Mesothelial cell of epicardium (in vitro differentiated cells): ENCODE measurements at places on chromosomes 16 and 17. TPM values are rescaled to one million over a fixed set of nuclear protein-coding genes. Genes with fewer than 3 reads are reported as not detected.

OR3A3 gene
- total RNA-seq: not detected in 3 replicates

DNA sequence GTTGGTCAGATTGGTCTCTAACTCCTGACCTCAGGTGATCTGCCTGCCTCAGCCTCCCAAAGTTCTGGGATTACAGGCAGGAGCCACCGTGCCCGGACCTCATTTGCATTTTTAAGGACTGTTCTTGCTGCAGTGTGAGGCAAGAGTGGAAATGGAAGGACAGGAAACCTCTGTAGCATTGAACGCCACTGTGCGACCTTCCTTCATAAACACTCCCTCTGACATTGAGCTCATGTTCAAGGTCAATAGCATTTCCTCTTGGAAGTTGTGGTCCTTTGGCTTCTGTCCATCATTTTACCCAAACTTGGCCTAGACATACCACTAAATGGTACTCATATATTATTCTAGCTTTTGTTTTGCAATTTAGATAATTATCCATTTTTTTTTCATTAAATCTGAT is 32.8 kb upstream of the ABCA8 start:
- H3K27ac ChIP-seq: no peak overlapping the region
- no peak overlapping the region for H3K4me3 ChIP-seq
- no peaks in the 10 kb centered on the region for H3K4me1 ChIP-seq
- no peak for DNase-seq
- no peaks in the 10 kb centered on the region for H3K36me3 ChIP-seq

DNA sequence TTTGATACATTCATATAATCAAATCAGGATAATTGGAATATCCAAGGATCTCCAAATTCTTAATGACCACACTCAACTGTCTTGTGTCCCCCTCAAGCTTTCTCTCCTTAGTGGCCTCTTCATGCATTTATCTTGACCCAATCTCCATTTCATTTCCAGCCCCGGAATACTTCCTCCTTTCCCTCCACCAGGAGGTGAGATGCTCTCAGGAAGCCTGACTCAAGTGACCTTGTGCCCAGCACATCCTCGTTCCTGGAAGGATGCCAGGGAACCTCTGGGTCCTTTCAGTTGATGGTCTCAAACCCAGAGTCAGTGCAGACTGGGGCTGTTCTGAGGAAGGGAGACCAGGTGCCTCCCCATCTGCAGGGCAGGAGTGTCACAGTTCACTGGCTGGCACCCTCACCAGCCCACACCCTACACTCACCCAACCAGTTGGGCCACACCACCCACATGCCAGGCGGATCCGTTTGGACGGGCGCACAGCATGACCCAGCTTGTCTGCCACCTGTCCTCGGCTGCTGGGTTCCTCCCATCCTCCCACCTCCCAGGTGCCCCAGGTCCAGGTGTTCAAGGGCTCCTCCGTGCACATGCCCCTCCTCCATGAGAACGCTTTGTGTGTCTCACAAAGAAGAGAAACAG is 14.0 kb upstream of the EMP2 start:
- no peak overlapping the region for H3K4me3 ChIP-seq
- H3K27me3 ChIP-seq: peaks cover 2% of the 10 kb centered on the region
- H3K4me1 ChIP-seq: no peaks in the 10 kb centered on the region
- no peaks in the 10 kb centered on the region for H3K36me3 ChIP-seq
- no peak overlapping the region for H3K27ac ChIP-seq

KRTAP4-4 gene
- not detected in 3 replicates for total RNA-seq

GRCh38 chr16:4879049-4879448 is 31.8 kb downstream of the UBN1 start:
- no peak overlapping the region for H3K4me3 ChIP-seq
- H3K36me3 ChIP-seq: peaks cover 32% of the 10 kb centered on the region
- peaks cover 34% of the 10 kb centered on the region for H3K4me1 ChIP-seq

DNA sequence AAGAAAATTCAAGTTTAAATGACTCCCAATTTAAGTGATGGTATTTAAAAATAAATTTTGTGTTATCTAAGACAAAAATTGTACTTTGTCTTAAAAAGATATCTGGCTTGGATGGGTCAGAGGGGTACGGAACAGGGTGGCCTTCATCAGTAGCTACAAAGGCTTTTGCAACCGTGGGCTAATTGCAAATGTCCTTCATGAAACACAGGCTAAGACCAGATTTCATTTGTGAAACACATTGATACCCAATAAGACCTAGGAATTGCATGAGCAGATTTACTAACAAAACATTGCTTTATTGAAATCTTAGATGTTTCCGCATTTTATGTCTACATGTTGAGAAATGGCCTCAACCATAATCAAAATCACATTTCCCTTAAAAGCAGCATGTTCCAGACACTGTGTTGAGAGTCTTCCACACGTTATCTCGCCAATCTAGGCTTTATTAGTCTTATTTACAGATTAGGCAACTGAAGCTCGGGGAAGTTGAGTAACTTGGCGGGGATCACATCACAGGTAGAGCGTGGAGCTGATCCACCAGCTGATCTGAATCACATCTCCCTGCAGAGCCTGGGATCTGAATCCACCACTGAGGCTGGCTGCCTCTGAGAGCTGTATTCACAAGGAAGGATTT is 21.8 kb downstream of the FBXO39 start:
- H3K27ac ChIP-seq: no peak overlapping the region
- peaks cover 58% of the 10 kb centered on the region for H3K27me3 ChIP-seq
- H3K36me3 ChIP-seq: no peaks in the 10 kb centered on the region
- DNase-seq: no peak
- H3K4me3 ChIP-seq: no peak overlapping the region
- no peaks in the 10 kb centered on the region for H3K4me1 ChIP-seq

ARL5C gene
- total RNA-seq: 0.40 TPM in 1 of 3 replicates, not detected in the others

GRCh38 chr16:51095084-51095881 is 55.8 kb downstream of the SALL1 start:
- peaks cover 44% of the 10 kb centered on the region for H3K27me3 ChIP-seq
- H3K27ac ChIP-seq: no peak overlapping the region
- H3K4me3 ChIP-seq: no peak overlapping the region
- DNase-seq: no peak

DNA sequence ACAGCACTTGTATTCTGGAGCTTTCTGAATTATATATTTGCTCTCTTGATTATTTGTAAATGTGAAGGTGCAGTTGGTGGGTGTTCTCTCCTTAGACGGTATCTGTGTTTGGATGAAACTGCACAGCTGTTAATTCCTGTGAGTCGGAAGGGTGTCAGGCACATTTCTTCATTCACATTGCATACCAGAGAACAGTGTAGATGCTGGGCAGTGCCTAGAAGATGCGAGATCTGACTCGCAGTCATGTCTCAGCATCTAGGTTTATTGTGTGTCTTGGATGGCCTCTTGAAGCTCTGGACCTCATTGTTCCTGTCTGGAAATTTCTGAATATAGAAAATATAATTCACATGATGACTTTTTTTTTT is 61.2 kb downstream of the CLEC16A start:
- no peaks in the 10 kb centered on the region for H3K27me3 ChIP-seq
- peaks cover 4% of the 10 kb centered on the region for H3K4me1 ChIP-seq
- H3K4me3 ChIP-seq: no peak overlapping the region

TMEM256 gene
- total RNA-seq: 65.7 to 78.3 TPM (median 69.4 TPM) in 3 replicates

PLA2G10 gene
- not detected in 3 replicates for total RNA-seq

DNA sequence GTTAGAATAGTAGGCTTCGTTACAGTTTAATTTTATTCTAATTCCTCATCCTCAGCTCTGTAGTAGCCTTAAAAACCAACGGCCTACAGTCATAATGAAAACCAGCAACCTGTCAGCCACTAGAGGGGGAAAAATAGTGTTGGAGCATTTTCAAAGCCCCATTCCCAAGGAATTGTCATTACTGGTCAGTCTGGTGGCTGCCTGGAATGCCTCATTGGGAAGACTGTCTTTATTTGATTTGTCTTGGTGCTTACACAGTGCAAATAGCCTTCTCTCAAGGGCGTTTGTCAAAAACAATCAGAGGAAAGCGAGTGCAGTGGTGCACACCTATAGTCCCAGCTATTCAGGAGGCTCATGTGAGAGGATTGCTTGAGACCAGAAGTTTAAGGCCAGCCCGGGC is 4.7 kb downstream of the LPCAT2 start:
- H3K27ac ChIP-seq: no peak overlapping the region
- H3K27me3 ChIP-seq: no peaks in the 10 kb centered on the region
- peaks cover 55% of the 10 kb centered on the region for H3K36me3 ChIP-seq
- peaks cover 12% of the 10 kb centered on the region for H3K4me1 ChIP-seq

MT1A gene
- total RNA-seq: not detected in 3 replicates

CD300E gene
- total RNA-seq: not detected in 3 replicates

DNA sequence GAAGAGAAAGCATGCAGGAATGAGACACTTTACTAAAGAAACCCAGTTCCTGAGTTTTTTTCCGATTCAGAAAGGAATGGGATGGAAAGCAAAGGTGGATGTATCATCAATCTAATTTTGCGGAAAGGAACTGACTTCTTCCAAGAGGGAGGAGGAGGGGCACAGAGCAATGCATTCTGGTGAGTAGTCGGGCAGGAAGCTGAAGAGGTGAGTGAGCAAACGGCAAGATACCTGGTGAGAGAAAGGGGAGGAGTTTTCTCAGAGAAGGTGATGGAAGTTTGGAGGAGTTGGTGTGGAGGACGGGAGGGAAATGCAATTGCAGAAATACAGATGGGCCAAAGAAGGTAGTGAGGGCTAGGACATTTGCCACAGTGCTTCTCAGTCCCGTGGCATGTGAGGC is 713.2 kb downstream of the KCNJ2 start:
- DNase-seq: no peak
- H3K4me3 ChIP-seq: no peak overlapping the region
- H3K36me3 ChIP-seq: no peaks in the 10 kb centered on the region
- H3K27ac ChIP-seq: no peak overlapping the region

DNA sequence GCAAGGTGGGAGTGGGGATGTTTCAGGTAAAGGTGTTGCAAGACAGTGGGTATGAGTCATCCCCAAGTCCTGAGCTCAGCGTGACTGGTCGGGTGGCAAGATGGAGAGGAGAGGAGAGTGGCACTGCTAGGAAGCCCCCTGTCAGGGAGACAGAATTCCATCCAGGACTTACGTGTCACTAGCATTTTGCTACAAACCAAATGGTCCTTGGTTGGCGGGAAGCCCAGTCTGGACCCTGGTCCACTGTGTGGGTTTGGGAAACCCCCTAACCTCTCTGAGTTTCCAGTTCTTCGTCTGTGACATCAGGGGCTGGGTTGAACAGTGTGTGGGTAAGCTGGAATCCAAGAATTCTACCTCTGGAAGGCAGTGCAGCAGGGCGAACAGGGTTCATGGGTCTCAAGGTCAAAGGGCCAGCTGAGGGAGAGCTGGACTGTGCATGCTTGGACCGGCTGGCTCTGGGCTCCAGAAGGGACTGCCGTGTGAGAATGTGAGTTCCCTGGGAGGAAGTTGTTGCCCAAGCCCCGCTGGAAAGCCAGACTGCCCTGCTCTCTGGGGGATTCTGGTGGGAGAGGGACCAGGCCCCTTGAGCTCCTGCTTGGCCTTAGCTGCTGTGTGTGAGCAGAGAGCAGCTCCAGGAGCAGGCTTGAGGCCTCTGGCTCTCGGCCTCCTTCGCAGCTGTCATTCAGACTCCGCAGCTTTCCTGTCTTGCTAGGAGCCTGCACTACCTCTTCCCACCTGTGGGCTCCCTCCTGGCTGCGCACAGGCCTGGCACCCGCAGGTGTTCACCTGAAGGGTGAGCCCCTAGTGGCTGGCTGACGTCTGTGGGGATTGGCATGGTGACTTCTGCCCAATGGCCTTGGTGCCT is 84.6 kb downstream of the NT5M start:
- H3K27ac ChIP-seq: no peak overlapping the region
- H3K4me3 ChIP-seq: no peak overlapping the region
- no peaks in the 10 kb centered on the region for H3K27me3 ChIP-seq
- DNase-seq: peak; percentile 42
- H3K4me1 ChIP-seq: no peaks in the 10 kb centered on the region
- H3K36me3 ChIP-seq: no peaks in the 10 kb centered on the region

GRCh38 chr16:10386517-10387100 is 748 bp downstream of the ATF7IP2 start:
- H3K36me3 ChIP-seq: peaks cover 27% of the 10 kb centered on the region
- H3K4me1 ChIP-seq: peaks cover 25% of the 10 kb centered on the region

COX11 gene
- total RNA-seq: 46.9 to 55.0 TPM (median 52.6 TPM) in 3 replicates

TP53TG3 gene
- not detected in 3 replicates for total RNA-seq

- peak overlapping the region; percentile 47 for H3K27ac ChIP-seq
- H3K36me3 ChIP-seq: peaks cover 4% of the 10 kb centered on the region
- DNase-seq: no peak
These were observed 46.1 kb downstream of the CYTH1 start for GRCh38 chr17:78735832-78736525.

EFCAB13 gene
- total RNA-seq: 4.3 to 5.7 TPM (median 4.8 TPM) in 3 replicates

GRCh38 chr17:44972953-44973352 is 4.8 kb upstream of the C1QL1 start:
- H3K27me3 ChIP-seq: peaks cover 82% of the 10 kb centered on the region
- no peak overlapping the region for H3K4me3 ChIP-seq
- H3K4me1 ChIP-seq: peaks cover 18% of the 10 kb centered on the region
- H3K36me3 ChIP-seq: no peaks in the 10 kb centered on the region
- DNase-seq: no peak
- H3K27ac ChIP-seq: no peak overlapping the region

DNA sequence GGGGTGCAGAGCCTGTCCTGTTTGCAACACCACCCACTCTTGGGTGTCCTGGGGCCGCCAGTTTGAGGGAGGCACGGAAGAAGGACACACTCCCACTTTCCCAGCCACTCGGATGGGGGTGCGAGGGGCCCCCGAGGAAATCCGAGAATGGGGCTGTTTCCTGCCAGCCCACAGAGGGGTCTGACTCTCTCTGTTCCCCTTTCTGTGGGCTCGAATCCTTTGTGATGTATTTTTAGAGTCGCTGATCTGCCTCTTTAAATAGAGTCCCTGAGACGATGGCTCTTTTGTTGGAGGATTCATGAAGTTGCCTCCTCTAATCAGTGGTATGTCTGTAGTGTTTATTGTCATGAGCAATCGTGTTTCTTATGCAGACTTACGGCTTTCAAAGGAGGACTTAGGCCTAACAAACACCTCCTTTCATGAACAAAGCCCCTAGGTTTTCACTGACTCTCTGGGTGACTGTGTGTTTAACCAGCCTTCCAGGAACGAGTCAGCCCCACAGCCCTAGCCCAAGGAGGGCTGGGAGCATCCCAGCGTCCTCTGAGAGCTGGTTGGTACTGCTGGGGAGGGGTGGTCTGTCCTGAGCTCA is 29.1 kb downstream of the CIBAR2 start:
- no peak for DNase-seq
- peaks cover 14% of the 10 kb centered on the region for H3K27me3 ChIP-seq
- no peak overlapping the region for H3K4me3 ChIP-seq
- no peak overlapping the region for H3K27ac ChIP-seq
- peaks cover 25% of the 10 kb centered on the region for H3K4me1 ChIP-seq
- H3K36me3 ChIP-seq: peaks cover 13% of the 10 kb centered on the region

DNA sequence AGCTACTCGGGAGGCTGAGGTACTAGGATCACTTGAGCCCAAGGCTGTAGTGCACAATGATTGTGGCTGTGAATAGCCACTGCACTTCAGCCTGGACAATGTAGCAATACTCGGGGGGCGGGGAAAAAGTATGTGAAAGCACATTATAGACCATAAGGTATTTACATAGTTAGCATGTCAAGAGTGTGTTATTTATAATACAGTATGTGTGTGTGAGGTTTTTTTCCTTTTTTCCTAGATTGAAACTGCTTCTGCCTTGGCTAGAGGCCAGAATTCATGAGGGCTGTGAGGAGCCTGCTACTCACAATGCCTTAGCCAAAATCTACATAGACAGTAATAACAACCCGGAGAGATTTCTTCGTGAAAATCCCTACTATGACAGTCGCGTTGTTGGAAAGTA is 30.5 kb downstream of the PTRH2 start:
- H3K4me3 ChIP-seq: no peak overlapping the region
- H3K36me3 ChIP-seq: peaks cover 20% of the 10 kb centered on the region
- H3K4me1 ChIP-seq: no peaks in the 10 kb centered on the region
- no peak for DNase-seq

- H3K4me3 ChIP-seq: no peak overlapping the region
- peaks cover 8% of the 10 kb centered on the region for H3K4me1 ChIP-seq
- H3K27me3 ChIP-seq: no peaks in the 10 kb centered on the region
These were observed 13.4 kb upstream of the SRSF1 start for GRCh38 chr17:58020401-58020800.

- H3K27ac ChIP-seq: no peak overlapping the region
- no peaks in the 10 kb centered on the region for H3K36me3 ChIP-seq
- H3K4me1 ChIP-seq: peaks cover 24% of the 10 kb centered on the region
- peaks cover 46% of the 10 kb centered on the region for H3K27me3 ChIP-seq
- no peak overlapping the region for H3K4me3 ChIP-seq
These were observed 29.7 kb upstream of the PHB1 start for GRCh38 chr17:49444384-49444783.
